ENCODE measurements at places on chromosomes 12 and 14. TPM values are rescaled to one million over a fixed set of nuclear protein-coding genes. Genes with fewer than 3 reads are reported as not detected.

Gene MYRFL
- 1.3 TPM for total RNA-seq

GRCh38 chr12:2194060-2194459 is 141.3 kb downstream of the CACNA1C start:
- no peaks in the 10 kb centered on the region for H3K27me3 ChIP-seq
- no peak for DNase-seq
- no peak overlapping the region for H3K4me3 ChIP-seq
- H3K36me3 ChIP-seq: no peaks in the 10 kb centered on the region
- peaks cover 92% of the 10 kb centered on the region for H3K4me1 ChIP-seq

DNA sequence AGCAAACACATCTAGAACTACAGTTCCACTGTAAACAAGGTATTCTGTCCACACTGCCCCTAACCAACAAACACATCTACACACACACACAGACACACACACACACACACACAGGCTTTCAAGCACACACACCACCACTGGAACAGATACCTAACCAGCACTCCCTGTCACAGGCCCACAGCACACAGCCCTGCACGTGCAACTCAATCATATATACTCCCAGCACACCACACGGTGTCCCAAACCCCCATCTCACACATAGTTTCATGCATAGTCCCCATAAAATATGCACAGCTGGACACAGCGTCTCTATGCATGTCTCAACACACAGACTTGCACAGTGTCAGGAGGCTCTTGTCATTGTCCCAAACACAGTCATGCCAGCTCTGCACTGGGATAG is 27.6 kb downstream of the KRT8 start:
- no peak overlapping the region for H3K4me3 ChIP-seq
- no peaks in the 10 kb centered on the region for H3K36me3 ChIP-seq
- no peak overlapping the region for H3K27ac ChIP-seq
- peaks cover 30% of the 10 kb centered on the region for H3K27me3 ChIP-seq
- peaks cover 21% of the 10 kb centered on the region for H3K4me1 ChIP-seq

DNA sequence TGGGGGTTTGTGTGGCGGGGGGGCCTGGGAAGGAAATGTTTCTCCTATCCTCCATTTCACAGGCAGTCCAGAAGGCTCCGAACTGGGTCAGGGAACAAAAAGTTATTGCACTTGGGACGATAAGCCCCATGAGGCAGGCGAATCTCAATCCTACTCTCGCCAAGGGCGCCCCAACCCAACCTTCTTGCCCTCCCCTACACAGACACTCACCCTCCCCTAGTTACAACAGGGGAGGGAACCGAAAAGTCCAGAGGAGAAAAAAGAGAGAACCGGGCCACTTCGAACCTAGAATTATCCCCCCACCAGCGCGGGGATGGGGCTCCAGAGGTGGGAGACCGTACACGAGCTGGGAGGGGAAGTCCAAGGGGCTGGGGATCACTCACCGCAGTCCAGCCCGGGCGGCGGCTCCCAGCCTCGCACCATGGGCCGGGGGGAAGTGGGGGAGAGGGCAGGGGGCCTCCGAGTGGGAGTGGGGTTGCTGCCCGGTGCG is 357 bp downstream of the HOMEZ start:
- DNase-seq: no peak
- H3K27me3 ChIP-seq: peaks cover 60% of the 10 kb centered on the region
- peak overlapping the region; percentile 93 for H3K4me3 ChIP-seq
- no peaks in the 10 kb centered on the region for H3K36me3 ChIP-seq
- H3K4me1 ChIP-seq: peaks cover 19% of the 10 kb centered on the region
- no peak overlapping the region for H3K27ac ChIP-seq

DNA sequence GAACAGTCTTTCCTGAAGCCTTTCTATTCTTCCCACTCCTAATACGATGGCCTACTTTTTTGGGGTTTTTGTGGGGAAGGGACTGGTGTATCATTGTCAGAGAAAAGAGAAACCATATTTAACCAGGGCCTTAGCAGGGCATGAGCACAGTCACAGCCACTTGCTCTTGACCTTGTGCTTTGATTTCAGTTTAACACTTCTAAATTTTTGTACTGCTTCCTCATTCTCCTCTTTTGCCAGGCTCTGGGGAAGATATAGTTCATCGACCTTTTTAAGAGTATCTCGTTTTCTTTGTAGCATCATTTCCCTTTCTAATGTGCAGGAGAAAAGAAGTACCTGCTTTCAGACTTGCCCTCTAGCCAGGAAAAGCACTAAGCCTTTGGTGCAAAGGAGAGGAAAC is 2.2 kb downstream of the ZBTB1 start:
- H3K27ac ChIP-seq: no peak overlapping the region
- no peaks in the 10 kb centered on the region for H3K27me3 ChIP-seq
- H3K4me3 ChIP-seq: peak overlapping the region; percentile 32
